ENCODE measurements at places on chromosomes 2 and 18.

GRCh38 chr2:5111581-5111980 is 580.6 kb upstream of the SOX11 start:
- no peak for DNase-seq

DNA sequence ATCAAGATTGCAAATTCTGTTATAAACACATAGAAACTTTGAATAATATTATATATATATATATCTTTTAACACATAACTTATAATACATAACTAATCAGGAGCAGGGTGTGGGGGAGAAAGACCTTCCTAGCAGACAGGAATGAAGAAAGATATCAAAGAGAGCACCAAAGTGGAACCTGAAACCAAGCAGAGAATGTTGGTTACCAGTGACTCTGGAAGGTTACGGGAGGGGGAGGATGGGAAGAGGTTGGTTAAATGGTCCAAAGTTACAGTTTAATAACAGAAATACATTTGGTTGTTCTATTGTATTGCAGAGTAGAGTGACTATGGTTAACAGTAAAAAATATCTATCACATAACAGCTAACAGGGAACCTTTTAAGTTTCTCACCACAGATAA is 366.7 kb downstream of the LRRTM4 start:
- DNase-seq = no peak

- DNase-seq = no peak
Observed at GRCh38 chr2:214389334-214389733, 21.5 kb upstream of the VWC2L start.

DNA sequence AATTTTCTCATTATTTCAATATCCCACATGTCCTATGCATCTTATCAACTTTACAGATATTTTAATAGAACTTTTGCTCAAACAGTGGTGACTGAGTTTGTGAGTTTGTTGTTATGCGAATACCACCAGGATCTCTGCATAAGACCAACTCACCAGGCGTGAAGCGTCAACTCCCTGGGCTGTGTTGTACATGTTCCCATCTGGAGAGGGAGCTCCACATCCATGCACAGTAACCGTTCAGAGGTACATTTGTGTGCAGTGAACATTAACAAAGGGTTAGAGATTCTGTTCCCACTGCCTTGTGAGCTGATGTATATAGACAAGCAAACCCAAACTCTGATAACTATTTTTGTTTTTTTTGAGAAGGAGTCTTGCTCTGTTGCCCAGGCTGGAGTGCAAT is 188.7 kb downstream of the MYT1L start:
- no peak for DNase-seq

- DNase-seq = no peak
Observed at GRCh38 chr18:9296233-9297006, 38.2 kb upstream of the TWSG1 start.

DNA sequence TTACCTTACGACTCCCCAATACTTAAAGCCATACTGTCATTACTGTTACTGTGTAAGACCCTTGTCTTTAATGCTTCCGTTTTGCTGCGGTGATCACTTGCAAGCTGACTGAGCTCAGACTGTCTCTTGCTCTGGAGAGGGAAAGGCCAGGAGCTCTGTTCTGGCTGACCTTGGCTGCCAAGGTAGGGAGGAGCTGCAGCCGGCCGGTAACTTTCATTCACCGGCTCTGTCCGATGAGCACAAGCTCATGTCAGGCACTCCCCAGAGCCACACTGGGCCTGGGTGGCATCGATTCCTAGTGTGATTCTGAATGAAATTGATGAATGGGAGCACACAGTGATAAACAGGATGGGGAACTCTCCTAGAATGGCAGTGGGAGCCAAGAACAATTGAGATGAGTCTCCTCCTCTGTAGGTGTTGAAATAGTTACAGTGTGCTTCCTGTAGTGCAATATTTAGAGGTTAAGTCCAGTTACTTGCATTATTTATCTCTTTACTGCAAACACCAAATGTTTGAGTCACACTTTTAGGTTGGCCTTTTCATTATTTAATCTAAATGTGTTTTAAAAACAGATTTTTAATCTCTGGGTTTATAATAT is 100.9 kb downstream of the ATP9B start:
- DNase-seq = no peak

DNA sequence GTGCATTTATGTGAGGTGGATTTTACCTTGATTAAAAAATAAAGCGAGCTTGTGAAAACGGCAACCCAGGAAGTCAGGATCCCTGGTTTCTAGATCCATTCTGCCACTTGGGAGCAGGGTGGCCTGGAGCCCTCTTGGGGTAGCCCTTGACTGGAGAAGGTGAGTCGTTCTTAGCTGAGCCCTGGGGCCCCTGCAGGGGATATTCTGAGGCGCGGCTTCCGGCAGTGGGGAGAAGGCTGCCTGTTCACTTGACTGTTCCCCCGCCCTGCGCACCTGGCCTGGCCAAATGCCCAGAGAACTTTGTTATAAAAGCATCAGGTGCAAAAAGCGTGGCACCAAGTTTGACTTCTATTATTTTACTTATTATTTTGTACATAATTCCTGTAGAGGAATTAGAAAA is 221.9 kb downstream of the DYSF start:
- DNase-seq = no peak

DNA sequence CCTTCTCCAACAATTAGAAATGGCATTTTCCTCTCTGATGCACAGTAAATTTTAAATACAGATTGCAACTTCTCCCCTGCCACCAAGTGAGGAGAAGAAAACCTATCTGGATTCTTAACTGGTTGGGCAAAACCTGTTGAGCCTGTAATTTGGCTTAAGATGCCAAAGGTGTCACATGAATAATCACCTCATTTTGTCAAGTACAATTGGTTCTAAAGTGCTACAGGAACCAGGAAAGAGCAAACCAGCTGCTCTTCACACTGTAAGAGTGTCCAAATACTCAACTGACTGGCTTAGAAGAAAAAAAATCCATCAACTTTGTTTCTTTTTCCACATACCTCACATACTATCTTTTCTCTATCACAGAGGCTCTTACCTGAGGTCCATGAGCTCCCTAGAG is 35.4 kb downstream of the NPC1 start:
- no peak for DNase-seq

Measured in activated CD4-positive, alpha-beta T cell treated with anti-CD3 and anti-CD28 coated beads for 4 hours (primary cell).